Effector memory CD8-positive, alpha-beta T cell (primary cell): ENCODE measurements at places on chromosomes 6 and 20.

DNA sequence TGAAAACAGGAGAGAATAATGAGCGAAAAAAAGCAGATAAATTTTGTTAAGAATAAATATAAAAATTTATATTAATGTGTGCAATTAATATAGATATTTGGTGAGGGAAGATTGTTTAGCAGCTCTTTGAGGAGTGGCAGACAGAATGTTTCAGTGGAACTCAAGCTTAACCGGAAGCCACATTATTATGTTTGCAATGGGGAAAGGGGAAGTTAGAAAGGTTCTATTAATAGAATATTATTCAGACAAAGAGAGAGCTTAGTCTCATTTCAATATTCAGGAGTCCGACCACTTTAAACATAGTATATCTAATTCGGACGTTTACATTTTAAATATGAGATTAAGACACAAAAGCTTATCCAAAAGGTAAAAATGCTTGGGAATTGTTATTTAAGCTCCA, 81.6 kb upstream of the KHDRBS2 start:
- DNase-seq, result no peak

GRCh38 chr6:114039841-114040240, 68.9 kb upstream of the HDAC2 start:
- DNase-seq, result no peak

GRCh38 chr6:158086054-158086503, 82.0 kb downstream of the SERAC1 start:
- DNase-seq, result no peak

GRCh38 chr6:18185624-18186023, 30.4 kb downstream of the KDM1B start:
- DNase-seq, result no peak

DNA sequence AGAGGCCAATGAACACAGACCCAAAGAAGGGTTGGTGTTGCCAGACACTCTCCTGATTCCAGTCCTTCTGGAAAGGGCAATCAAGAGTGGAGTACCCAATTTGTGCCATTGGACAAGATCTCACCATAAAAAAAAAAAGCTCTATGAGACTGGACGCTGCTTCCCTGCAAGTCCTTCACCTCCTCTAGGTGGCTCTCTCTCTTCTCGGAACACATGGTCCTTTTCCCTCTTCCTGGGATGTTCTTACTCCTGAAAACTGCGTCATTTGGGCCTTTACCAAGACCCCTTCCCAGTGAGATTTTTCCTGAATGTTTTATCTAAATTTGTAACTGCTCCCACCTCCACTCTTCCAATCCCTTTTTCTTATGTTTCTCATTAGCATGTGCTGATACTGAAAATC, 280.8 kb downstream of the FOXA2 start:
- no peak for DNase-seq

GRCh38 chr6:50959081-50959641, 140.5 kb downstream of the TFAP2B start:
- DNase-seq, result no peak

GRCh38 chr20:18276821-18277220, 11.5 kb upstream of the ZNF133 start:
- peak; percentile 33 for DNase-seq

DNA sequence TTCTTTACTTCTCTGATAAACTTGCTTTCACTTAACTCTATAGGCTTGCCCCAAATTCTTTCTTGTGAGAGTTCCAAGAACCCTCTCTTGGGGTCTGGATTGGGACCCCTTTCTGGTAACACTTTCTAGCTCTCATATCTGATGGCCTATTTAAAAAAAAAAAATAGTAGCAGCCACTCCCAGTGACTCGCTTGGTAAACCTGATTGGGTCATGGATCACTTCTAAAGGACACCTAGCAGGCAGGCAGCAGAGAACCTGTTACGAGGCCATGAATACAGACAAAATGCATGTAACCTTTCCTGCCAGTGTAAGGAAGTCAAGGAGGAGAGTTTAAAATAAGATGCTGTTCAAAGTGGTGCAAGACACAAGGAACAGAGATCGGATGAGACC, 9.1 kb upstream of the SERPINB6 start:
- DNase-seq, result no peak

DNA sequence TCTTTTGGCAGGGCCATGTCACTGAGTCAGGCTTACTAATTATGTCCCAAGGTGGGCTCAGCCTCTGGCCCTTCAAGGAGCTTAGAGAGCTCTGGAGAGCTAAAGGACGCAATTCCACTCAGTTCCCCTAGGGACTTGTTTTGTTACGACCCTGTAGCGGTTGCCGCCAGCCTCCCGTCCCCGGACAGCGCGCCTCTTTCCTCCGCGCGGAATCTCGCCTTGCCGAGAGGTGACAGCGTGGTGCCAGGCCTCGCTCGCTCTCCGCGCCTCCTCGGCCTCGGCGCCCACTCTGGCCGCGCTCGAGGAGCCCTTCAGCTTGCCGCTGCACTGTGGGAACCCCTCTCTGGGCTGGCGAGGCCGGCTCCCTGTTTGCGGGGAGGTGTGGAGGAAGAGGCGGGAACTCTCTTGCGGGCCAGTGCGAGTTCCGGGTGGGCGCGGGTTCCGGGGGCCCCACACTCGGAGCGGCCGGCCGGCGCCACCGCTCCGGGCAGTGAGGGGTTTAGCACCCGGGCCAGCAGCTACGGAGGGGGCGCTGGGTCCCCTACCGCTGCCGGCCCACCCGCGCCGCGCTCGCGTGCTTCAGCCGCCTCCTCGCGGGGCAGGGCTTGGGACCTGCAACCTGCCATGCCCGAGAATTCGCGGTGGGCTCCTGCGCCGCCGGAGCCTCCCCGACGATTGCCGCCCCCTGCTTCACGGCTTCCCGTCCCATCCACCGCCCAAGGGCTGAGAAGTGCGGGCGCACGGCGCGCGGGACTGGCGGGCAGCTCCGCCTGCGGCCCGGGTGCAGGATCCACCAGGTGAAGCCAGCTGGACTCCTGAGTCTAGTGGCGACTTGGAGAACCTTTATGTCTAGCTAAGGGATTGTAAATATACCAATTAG, 9.9 kb upstream of the ZNF311 start:
- DNase-seq, result no peak

GRCh38 chr6:5174756-5175549, 85.8 kb downstream of the LYRM4 start:
- DNase-seq, result no peak

DNA sequence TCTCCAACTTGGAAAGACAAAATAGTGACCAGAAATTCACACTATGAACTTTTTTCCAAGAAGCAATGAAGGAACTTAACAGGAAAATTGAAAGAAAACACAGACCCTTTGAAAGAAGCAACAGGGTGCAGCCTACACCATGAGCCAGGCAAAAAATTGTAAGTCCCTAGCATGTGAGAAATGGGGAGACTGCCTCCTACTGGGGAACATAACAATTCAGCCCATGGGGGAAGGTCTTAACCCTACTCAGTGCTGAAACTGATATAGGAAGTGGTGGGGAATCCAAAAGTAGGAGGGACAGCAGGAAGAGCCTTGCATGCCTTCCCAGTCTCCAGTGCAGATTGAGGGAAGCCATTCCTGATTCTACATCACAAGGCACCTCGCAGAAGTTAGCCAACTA, 235.1 kb upstream of the UFL1 start:
- DNase-seq, result no peak

DNA sequence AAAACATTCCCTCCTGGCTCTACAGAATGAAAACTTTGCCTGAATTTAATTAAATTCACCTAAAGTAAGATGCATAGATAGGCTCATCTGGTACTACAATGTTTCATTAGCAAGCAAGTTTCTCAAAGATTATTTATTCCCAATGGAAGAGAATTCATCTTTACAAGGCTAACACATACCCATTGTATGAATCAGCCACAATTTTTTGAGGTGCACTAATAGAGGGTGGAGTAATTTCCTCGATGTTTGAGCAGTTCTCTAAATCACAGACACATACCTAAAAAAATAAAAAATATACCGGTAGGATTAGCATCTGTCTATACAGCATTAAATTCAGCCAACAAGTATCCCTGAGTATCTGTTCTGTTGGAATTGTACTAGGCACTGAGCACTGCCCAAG, 32.7 kb downstream of the ROS1 start:
- DNase-seq, result no peak

DNA sequence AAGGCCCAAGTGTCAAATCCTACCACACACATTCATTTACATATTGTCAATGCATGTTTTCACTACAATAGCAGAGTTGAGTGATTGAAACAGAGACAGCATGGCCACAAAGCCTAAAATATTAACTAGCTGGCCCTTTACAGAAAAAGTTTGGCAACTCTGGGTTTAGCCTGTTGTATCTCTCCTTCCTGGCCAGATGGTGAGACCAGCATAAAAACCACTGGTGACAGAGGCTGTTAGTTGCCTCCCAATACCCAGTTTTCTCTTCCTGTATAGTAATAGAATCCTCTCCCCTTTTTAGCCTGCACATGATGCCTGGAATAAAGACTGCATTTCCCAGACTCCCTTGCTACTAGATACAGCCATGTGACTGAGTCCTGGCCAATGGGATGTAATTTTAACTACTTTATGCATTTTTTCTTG, 100.0 kb upstream of the TAB2 start:
- DNase-seq, result no peak

- peak; percentile 20 for DNase-seq
Measured at GRCh38 chr20:38658879-38659596, 57.4 kb downstream of the ARHGAP40 start.

DNA sequence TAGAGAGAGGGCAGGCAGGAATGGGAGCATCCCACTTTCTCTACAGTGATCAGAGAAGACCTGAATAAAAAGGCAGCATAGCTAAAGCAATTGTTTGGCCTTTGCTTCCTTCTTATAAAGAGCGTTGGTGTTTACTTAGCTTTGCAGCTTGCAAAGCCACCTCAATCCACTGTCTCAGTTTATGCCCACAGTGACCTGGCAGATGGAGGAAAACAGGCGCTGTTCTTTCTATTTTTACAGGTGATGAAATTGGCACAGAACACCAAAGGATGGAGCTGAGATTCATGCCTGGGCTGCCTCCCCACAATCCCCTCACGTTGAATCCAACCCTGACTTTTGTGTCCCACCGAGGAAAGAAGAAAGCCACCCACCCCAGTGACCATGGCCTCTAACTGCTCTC, 130.5 kb downstream of the TTLL2 start:
- DNase-seq, result no peak

- no peak for DNase-seq
Measured at GRCh38 chr6:44697327-44697726, 309.8 kb downstream of the CDC5L start.
